ENCODE measurements at places on chromosomes 3 and 15.

DNA sequence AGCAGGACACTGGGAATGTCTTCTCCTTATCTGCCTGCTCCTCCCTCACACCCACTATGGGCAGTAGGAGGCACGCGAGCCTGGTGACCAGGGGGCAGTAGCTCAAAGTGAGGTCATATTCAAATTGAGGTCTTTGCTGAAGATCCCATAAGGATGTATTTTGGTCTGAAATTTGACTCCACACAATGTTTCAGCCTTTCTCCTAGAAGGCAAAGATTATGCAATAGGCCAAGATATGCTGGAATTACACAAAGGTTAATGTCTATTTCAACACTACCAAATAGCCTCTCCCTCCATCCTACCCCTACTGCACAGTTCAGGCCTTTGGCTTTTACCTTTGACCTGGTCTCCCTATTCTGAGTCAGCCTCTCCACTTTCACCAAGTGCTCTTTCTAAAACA is 203.0 kb downstream of the TIGIT start:
- peak; percentile 2 for DNase-seq

DNA sequence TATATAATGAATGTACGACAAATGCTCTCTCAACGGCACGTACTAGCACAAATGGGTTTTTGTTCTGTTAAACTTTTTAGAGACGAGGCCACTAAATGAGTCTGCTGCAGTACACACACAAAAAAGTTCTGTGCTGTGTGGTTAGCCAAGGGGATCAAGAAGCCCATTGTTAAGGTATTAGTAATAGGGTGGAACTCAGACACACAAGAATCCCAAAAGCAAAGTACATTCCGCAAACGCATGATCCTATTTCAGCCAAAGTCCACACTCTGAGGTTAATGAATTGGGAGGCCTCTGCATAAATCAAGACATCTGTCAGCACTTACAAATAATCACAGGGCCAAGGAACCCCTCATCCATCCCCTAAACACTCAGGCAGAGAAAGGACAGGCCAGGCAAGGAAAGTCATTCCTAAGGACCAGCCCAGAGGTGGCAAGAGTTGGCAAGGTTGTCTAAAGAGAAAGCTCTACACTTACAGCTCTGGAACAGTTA is 12.1 kb downstream of the OSBPL10 start:
- DNase-seq: no peak

DNA sequence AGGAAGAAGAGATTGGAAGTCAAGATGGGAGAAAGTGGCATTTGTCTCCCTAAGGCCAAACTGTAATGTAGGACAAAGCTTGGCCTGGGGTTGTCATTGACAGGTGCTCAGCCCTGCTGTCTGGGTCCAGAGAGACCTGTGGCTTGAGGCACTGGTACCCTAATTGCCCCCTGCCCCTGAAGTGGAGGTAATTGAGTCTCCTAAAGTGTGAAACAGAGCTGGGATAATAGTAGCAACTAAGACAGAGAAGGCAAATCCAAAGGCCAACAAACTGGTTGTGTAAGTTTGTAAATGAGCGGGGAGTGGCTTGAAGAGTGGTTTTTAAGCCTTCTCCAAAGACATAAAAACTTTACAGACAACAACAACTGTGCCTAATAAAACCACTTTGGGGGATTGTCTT is 264.2 kb upstream of the ROPN1 start:
- DNase-seq: peak; percentile 28

DNA sequence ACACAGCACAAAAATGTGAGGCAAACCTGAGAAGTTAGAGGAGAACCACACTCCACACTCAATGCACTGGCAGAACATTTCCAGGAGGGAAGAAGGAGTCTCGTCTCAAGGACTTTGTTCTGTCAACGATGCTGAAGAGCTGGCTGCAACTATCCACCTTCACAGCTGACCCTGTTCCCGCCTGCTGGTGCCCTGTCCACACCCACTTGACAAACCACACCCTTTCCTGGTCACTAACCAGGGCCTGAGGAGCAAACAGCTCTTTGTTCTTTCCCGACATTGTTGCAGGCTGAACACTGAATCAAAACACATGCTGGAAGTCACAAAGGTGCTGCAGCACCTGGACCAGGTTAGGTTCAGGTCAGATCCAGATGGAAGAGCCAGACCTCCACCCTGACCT is 92.6 kb upstream of the ARRDC4 start:
- DNase-seq: no peak

GRCh38 chr3:174598885-174599439 is 260.2 kb upstream of the NAALADL2 start:
- no peak for DNase-seq

GRCh38 chr3:168583977-168584376 is 488.3 kb upstream of the GOLIM4 start:
- DNase-seq: no peak

GRCh38 chr15:38671006-38671387 is 106.4 kb upstream of the RASGRP1 start:
- no peak for DNase-seq

- no peak for DNase-seq
These were observed 763.4 kb upstream of the GOLIM4 start for GRCh38 chr3:168859143-168859542.

- DNase-seq: no peak
These were observed 31.6 kb downstream of the SAXO2 start for GRCh38 chr15:82294061-82294690.

- no peak for DNase-seq
These were observed 4.9 kb downstream of the SLC26A6 start for GRCh38 chr3:48630407-48630806.

- DNase-seq: no peak
These were observed 30.7 kb upstream of the EIF1B start for GRCh38 chr3:40278791-40279190.

DNA sequence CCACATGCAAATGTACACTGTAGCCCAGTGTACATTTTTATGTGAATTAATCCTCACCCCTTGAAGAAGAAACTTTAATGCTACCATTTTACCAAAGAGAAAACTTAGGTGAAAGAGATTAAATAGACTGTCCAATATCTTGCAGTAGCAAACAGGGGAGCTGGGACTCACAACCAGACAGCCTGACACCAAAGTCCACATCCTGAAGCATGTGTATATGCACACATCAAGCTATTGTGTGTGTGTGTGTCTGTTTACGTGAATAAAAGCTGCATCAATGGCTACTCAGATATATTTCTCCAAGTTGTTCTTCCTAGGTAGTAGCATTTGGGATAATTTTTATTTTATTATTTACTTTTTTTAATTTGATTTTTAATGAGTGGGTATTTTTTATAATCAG is 6.7 kb downstream of the ANO10 start:
- no peak for DNase-seq

DNA sequence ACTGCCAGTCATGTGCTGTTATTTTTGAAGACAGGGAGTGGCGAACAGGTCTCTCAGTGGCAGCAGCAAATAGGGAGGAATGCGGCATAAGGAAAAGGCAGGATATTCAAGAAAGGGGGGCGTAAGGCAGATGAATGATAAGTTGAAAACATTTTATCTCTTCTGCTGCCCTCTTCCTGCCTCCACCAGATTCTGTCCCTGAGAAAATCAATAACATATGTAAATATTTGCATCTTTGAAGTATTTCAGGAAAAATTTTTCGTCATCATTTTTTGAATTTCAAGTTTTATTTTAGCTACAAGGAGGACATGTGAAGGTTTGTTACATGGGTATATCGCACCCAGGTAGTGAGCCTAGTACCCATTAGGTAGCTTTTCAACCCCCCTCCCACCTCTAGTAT is 616.7 kb downstream of the MCTP2 start:
- DNase-seq: no peak

DNA sequence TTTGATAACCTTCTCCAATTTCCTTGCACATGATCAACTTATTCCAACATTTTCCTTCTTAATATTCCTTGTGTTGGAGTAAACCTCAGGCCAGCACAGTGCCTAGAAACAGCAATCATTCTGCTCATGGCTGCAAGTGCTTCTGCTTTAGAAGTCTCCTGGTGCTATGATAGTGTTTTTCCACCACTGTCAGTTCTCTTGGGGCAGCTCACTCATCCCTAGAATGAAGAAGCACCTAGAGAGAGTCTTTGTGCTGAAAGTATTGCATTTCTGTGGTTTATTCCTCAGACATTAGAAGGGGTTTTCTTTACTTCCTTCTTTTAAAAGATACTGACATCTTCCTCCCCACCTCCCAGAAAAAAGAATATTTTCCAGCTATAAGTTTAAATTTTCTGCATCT is 183.5 kb downstream of the RYR3 start:
- DNase-seq: no peak

DNA sequence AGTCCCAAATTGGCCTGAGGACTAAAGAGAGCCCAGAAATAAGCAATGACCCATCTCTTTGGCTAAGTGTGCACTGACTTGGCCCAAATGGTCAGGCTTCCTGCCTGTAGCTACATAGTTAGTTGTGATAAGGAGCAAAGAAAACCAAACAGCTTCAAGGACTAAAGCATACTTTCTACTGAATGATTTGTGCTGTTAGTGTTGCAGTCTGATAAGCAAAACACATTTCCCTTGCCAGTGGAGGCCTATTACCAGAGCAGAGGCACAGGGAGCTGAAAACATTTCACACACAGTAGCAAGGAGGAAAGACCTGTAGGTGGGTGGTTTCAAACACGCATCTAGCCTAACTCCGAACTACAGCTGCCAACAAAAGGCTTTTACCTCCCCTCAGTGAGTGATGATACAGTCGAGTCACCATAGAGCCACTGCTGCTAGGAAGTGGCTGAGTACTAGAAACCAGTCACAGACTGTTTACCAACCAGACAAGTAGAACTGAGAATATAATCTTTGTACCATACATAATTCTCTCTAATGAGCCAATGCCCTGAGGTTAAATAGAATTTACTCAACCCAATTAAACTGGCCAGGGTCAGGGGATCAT is 222.3 kb upstream of the THBS1 start:
- DNase-seq: no peak

GRCh38 chr15:34582461-34583371 is 735 bp downstream of the GOLGA8B start:
- DNase-seq: peak; percentile 68

- DNase-seq: no peak
These were observed 22.4 kb downstream of the HPS3 start for GRCh38 chr3:149151843-149152242.

DNA sequence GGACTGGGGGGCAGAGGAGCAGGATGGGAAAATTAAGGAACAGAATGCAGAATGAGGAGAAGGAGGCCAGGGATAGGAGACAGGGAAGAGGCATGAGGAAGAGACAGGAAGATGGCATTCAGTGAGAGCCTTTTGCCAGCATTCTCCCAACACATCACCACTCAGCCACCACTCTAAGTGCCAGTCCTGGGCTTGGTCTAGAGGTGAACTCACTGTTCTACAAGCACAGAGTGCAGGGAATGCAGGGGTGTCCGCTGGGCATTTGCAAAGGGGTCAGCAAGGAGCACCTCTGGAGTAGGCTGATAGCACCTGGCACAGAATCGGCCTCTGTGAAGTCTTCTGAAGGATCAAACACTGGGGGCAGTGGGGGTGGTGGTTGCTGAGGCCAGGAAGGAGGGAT is 14.6 kb upstream of the IGDCC3 start:
- DNase-seq: no peak

GRCh38 chr3:13113346-13114330 is 40.4 kb upstream of the IQSEC1 start:
- no peak for DNase-seq

DNA sequence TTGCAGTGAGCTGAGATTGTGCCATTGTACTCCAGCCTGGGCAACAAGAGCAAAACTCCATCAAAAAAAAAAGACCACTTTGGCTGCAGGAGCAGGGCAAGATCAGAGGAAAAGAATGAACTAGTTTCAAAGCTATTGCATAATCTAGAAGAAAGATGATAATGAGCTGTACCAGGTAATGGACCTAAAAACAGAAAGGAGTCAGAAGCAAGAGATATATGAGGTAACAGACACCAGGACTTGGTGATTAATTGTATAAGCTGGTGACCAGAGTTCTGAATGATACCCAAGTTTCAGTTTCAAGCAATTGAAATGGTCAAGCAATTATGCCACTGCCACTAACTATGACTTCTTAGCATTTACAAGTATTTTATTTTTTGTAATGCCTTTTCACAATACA is 2.9 kb downstream of the POLQ start:
- no peak for DNase-seq

- no peak for DNase-seq
These were observed 396.9 kb downstream of the LRTM1 start for GRCh38 chr3:54530944-54531343.

- DNase-seq: no peak
These were observed 10.6 kb downstream of the MAP1A start for GRCh38 chr15:43527802-43528541.

DNA sequence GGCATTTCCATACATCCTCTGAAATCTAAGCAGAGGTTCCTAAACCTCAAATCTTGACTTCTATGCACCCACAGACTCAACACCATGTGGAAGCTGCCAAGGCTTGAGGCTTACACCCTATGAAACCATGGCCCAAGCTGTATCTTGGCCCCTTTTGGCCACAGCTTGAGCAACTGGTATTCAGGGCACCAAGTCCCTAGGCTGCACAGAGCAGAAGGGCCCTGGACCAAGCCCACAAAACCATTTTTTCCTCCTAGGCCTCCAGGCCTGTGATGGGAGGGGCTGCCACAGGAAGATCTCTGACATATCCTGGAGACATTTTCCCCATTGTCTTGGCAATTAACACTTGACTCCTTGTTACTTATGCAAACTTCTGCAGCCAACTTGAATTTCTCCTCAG is 54.4 kb upstream of the IL12A start:
- no peak for DNase-seq

GRCh38 chr15:31102039-31102321 is 455 bp upstream of the TRPM1 start:
- DNase-seq: no peak

- no peak for DNase-seq
These were observed 299.0 kb downstream of the NR2F2 start for GRCh38 chr15:96629511-96629910.

DNA sequence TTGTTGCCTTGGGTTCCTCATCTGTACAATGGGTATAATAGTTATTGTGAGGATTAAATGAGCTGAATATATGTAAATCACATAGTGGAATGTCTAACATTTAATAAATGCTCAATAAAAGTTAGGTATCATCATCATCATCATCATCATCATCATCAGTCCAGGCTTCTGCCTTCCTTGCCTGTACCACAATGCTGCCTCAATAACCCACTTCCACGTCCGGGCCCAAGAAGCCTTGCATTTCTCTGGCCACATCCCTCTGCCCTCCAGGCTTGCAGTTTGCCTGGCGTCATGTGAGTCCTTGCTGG is 137.4 kb downstream of the THSD4 start:
- DNase-seq: no peak

GRCh38 chr15:34729886-34730285 is 24.9 kb downstream of the GJD2 start:
- DNase-seq: no peak

- DNase-seq: no peak
These were observed 62.2 kb downstream of the SMAD6 start for GRCh38 chr15:66764072-66764786.

DNA sequence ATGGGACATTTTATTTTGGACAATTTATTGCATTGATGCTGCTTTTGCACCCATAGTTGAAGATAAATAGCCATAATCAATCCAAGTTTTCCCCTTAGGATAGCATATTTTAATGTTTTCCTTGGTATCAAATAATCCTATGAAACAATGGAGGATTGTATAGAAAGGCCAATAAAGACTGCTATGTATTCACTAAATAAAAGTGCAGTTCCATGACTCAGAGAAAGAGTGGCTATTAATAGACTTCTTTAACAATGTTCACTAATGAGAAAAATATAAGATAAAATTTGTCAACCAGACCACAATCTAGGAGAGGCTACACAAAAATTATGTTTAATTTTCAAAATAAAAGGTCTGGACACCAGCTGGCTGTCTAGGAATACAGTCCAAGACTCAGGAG is 560.9 kb upstream of the AGTR1 start:
- no peak for DNase-seq
